ENCODE measurements at places on chromosomes 2 and 18.

DNA sequence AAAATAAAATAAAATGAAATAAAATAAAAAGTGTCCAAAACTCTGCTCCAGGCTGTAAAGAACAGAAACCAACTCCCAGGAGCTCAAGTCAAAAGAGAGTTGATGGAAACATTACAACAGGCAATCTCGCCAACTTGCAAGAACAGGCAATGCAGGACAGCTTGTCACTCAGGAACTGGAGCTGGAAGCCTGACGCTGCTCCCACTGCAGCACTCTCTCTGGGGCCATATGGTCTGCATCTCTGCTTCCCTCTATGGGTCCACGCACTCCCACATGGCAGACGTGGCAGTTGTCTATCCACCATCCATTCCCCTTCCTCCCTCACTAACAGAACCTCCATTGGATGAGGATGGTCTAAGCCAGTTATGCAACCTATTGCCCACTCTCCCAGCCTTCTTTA lies 23.3 kb upstream of the ARPC2 start:
- DNase-seq, result no peak

DNA sequence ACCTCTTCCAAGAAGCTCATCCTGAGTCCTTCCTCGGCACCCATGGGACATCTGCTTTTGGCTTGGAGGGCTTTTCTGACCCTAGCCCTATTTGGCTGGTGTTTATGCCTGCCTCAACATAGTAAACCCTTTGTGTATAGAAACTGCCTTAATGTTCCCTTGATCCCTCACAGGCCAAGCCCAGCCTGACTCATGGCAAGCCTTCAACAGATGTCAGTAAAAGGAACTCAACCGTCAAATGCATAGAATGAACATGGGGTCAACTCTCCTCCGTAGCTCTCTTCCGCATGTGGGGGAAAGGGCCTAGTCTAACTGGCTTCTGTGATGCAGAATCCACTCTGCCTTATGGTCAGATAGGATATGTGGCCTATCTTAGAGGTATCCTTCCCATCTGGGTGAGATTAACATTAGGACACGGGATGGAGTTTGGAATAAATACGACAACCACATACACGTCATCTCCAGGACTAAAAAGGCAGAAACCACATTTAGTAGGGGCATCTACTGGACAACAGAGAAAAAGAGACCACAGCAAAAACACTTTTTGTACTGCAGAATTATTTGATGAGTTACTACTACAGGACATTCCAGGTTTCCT lies 2.5 kb upstream of the NPAS2 start:
- DNase-seq, result no peak

GRCh38 chr2:36079793-36080192 lies 275.8 kb upstream of the CRIM1 start:
- DNase-seq, result no peak

- DNase-seq, result no peak
These were observed 207.9 kb upstream of the HDAC4 start for GRCh38 chr2:239608723-239609122.

DNA sequence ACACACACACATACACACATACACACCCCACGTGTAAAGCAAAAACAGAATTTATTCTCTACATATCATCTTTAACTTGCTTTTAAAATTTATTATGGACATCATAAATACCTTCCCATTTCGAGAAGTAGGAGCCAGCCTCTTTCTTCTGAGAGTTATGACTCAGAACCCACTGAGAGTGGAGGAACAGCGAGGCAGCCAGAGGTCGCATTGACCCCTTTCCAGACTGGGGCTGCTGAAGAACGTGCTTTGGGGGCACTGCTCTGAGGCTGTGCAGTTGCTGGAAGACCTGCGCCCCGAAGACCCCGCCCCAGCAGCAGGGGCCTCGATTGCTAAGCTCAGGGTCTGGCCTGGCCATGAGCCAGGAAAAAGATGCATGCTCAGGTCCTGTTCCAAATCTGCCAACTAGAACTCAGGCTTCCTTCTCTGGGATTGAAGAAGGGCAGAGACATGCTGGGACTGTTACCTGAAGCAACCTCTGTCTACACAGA lies 133.8 kb upstream of the TWIST2 start:
- DNase-seq, result no peak

DNA sequence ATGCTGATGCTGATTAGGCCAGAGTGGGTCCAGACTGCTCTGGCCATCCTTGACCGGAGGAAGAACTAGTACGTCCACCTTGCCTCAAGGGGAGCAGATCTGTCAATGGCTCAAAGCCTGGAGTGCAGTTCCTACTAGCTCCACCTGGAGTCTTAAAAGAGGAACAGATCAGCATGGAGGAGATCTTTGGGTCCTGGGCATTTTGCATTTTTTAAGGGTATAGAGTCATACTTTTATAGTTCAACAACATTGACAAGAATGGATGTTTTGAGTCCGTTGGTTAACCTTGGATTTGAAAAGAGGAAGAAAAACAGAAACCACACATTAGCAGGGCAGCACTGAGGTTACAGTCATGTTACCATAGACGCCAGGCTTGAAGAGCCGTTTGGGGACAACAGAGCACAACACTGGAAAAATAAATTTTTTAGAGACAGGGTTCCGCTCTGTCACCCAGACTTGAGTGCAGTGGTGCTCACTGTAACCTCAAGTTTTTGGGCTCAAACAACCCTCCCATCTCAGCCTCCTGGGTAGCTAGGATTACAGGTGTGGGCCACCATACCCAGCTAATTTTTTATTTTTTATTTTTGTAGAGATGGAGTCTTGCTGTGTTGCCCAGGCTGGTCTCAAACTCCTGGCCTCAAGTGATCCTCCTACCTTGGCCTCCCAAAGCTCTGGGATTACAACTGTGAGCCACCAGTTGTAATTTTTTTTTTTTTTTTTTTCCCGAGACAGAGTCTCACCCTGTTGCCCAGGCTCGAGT lies 78.5 kb downstream of the PRKCE start:
- no peak for DNase-seq

- DNase-seq, result no peak
These were observed 195.2 kb downstream of the SLC8A1 start for GRCh38 chr2:40256649-40257048.

DNA sequence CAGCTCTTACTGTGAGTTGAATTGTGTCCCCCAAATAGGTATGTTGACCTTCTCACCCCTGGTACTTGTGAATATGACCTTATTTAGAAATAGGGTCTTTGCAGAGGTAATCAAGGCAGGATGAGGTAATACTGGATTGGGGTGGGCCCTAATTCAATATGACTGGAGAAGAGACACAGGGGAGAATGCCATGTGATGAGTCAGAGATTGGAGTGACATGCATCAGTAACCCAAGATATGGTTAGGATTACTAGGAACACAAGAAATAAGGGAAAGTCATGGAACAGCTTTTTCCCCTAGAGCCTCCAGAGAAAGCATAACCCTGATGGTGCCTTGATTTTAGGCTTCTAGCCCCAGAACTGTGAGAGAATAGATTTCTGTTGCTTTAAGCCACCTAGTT lies 37.0 kb upstream of the ATP5MC3 start:
- DNase-seq, result no peak

- no peak for DNase-seq
These were observed 11.1 kb upstream of the IMPA2 start for GRCh38 chr18:11969904-11970835.

DNA sequence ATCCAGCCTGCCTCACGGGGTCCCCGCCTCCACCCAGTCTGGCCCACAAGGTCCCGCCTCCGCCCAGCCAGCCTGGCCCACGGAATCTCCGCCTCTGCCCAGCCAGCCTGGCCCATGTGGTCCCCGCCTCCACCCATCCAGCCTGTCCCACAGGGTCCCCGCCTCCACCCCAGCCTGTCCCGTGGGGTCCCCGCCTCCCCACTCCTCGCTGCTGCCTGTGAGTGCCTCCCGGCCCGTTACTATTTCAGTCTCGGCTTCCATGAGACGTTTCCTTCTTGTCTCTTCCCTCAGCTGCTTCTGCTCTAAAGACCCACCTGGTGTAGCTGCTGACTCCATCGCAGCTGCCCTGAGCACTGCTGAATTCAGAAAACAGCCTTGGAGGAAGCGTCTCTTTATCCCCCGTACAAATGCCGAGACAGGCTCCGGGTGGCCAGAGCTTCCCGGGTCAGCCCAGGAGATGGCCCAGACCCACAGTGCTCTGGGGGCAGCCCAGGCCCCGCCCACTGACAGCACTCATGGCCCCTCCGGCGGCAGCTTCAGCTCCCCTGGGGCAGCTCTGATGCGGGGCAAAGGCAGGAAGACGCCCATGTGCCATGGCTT lies 69.8 kb downstream of the NFATC1 start:
- no peak for DNase-seq

DNA sequence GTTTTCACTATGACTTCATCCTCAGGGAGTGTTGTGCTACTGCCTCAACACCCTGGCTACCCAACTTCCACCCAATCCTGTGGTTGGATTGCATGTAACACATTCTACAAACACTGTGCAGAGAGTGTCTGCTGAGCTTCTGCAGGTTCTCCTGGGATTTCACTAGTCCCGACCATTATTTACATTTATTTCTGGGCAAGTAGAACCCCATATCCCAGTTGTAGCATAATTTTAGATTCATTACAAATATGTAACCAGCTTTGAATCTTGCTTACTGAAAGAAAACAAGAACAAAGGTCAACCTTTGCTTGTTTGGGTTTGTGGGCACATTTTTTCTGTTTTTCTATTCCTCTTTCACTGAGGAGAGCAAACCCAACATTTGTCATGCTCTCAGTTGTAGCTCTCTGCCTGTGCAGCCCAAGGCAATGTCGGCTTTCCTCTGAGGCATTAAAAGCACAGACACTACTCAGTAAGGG lies 2036.1 kb upstream of the LRRTM1 start:
- no peak for DNase-seq

DNA sequence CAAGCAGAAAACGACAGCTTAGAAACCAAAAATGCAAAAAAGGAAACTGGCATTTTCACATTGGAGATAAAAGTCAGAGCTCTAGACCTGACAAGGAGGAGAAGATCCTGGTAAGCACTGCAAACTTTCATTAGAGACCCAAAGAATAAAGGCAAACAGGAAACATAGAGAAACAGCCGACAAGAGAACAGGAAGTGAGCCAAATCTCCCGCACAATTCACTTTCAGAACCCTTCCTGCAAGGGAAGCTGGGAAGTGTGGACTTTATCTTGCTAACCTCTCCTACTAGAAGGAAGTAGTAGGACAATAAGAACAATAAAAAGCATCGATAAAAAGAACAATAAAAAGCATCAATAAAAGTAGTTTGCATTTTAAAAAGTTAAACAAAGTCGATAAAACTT lies 417.8 kb upstream of the SPHKAP start:
- DNase-seq, result no peak

- DNase-seq, result no peak
These were observed 8.2 kb upstream of the KIAA2012 start for GRCh38 chr2:202064881-202065230.

GRCh38 chr18:37428288-37428974 lies 137.2 kb downstream of the CELF4 start:
- DNase-seq, result no peak

GRCh38 chr18:6979954-6980353 lies 137.6 kb downstream of the LAMA1 start:
- DNase-seq, result no peak

DNA sequence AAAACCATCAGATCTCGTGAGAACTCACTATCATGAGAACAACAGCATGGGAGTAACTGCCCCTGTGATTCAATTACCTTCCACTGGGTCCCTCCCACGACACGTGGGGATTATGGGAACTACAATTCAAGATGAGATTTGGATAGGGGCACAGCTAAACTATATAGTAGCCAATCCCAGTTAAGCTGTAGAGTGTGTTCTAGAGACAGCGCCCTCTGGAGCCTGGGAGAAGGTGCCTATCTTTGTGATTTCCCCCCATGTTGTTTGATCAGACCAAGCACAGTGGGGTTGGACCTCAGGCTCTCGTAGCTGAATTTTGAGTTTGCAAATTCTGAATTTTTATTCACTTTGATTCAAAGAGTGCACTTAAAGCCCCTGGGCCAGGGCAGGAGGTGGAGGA lies 108.2 kb upstream of the TWIST2 start:
- DNase-seq, result no peak

DNA sequence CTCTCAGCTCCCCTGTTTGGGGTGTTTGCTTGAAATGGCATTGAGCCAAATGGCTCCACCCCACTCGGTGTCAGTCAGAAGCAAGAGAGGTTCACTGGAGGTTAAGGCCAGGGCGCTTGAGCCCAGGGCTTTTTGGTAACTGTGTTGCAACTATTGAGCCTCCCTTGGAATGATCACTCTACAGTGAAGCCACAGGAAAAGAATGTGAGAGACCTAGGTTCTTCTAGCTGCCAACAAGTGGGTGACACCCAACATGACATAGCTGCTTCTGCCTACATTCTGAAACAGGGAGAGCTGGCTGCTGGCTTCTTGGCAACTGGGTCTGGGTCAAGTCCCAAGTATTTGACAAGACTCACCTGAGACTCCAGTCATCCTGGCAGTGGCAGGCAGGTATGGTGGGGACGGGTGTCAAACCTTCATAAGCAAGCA lies 7.1 kb upstream of the GRHL1 start:
- DNase-seq, result no peak

DNA sequence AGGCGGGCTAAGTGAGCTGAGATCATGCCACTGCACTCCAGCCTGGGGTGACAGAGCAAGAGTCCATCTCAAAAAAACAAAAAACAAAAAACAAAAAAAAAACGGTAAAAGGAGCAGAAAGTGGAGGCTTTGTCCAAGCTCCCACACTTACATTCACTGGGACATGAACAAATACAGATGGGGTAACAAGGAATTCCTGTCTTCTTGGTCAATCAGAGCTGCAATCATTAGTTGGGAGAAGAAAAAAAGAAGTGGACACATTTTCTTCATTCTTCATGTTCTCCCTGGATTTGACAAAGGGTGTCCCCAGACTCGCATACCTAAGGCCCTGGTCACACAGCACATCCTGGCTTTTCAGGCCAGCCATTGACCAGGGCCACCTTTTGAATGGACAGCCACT lies 124.6 kb downstream of the SOCS6 start:
- no peak for DNase-seq

GRCh38 chr2:223943561-223944008 lies 1.6 kb downstream of the WDFY1 start:
- no peak for DNase-seq

DNA sequence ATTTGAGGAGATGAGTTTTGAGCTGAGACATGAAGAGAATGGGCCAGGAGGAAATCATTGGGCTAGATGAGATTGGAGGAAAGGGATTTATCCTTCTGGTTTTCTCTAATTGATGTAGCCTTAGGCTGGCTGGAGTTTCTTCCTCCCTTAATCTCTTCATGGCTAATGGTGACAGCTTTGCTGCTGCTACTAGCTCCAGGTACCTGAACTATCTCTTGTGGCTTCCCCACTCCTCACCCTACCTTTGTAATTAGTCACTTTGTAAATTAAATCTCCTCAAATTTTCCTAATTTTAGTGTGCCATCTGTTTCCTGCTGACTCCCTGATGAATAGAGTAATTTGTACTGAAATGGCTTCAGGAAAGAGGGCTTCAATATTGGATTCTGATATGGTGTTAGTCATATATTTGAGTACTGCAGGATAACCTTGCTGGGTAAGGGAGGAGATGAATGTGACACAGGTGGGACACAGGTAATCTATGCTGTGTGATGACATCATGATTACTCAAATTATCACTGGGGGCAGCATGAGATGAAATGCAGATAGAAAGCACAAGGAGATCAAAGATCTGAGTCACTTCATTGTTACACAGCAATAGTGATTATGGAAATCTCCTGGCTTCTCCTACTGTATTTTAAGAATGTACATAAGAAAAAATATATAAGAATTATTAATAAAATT lies 1134.1 kb upstream of the DDX18 start:
- DNase-seq, result no peak

Measured in NCI-H2029 (cell line).